ENCODE measurements at places on chromosomes 2 and 18. TPM values are rescaled to one million over a fixed set of nuclear protein-coding genes. Genes with fewer than 3 reads are reported as not detected.

The DPP10 gene
- not detected for total RNA-seq

The SIX2 gene
- 1.8 TPM for total RNA-seq

The PTPRM gene
- 256 TPM for total RNA-seq

The GDF7 gene
- total RNA-seq, result 9.5 TPM

The PLEKHA3 gene
- total RNA-seq, result 8.4 TPM

The PCARE gene
- total RNA-seq, result not detected

The PSMA8 gene
- total RNA-seq, result not detected

The FRZB gene
- not detected for total RNA-seq

The CD226 gene
- total RNA-seq, result under 0.01 TPM

The MRPL19 gene
- 42.4 TPM for total RNA-seq

The ANKRD30BL gene
- total RNA-seq, result not detected

The ADNP2 gene
- 15.5 TPM for total RNA-seq

The COLEC11 gene
- 0.29 TPM for total RNA-seq

The EN1 gene
- not detected for total RNA-seq

The SNORC gene
- total RNA-seq, result 0.39 TPM

All from glomerular endothelial cell (primary cell).